ENCODE measurements at places on chromosomes 16 and 17.

- no peak for DNase-seq
Measured at GRCh38 chr16:56861092-56861610, 3.9 kb upstream of the SLC12A3 start.

DNA sequence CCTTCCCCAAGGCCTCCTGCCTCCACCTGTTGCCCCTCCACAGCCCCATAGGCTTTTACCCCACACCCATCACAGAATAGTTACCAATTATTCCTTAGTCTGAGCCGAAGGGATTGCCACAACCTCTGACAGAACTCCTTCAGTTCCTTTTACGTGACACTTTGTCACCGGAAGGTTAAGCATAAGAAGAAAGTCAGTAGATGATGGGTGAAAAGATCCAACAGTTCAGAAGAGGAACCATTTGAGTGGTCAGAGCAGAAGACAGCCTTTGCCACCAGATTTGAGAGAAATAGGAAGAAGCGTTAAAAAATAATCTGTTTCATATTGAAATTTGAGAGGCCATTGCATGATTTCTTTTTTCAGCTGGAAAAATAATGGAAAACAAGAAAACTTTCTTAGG lies 1.2 kb downstream of the SRR start:
- DNase-seq = no peak

DNA sequence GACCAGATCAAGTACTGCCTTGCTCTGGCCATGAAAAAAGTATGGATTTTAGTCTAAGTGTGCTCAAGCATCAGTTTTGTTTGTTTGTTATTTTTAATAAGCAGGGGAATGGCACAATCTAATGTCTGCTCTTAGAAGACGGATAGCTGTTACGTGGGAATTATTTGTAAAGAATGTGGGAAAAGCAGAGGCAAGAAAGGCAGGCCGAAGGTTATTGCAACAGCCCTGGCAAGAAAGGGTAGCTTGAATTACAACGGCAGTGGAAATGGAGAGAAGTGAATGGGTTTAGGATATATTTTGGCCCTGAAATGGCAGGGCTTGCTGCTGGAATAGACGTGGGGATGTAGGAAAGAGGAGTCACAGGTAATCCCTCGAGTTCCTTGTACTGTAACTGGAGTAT lies 987 bp upstream of the HASPIN start:
- no peak for DNase-seq

DNA sequence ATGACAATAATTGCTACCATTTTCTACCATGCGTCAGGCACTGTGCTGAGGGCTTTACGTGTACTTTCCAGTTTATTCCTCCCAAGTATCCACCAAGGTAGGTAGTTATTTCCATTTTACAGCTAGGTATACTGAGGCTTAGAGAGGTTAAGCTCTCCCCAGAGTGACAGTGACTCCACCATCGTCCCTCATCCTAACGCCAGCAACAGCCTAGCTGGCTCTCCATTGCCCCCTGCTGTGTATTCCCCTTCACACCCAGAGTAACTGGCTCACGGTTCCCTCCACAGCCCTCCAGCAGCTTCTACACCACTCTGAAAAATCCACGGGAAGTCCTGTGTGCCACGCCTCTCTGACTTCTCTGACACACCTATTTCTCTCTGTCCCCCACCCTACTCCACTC lies 7.1 kb upstream of the ASGR1 start:
- no peak for DNase-seq

DNA sequence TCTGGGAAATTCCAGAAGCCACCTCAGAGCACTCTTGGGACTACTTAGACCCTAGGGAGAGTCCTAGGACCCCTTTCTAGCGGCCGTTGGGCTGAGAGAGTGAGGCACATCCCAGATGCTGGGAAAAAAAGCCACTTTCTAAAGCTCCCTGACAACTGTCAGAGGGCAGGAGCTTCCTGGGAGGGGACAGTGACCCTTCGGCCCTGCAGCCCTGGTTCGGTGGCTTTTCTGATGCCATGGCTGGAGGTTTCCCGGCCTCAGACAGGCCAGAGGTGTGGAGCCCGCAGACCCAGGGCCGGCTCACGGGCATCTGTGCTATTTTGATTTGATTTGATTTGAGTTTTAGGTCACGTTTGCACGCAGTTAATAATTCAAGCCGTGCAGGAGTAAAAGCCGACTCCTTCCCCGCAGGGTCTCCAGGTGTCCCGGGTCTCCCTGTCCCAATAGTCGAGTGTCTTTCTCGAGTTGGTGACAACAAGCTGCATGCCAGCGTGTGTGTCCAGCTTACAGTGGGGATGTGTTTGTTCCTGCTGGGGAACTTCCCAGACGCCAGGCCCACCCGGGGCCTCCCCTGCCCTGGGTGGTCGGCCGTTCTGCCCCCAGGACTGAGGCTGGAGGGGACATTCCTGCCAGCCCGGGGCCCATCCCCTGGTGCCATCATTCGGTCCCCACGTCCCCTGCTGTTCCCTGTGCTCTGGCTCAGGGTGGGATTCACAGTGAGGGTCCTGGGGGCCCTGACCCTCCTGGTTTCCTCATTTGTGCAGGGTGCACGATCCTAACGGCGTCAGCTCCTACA lies 1.0 kb upstream of the CBFA2T3 start:
- no peak for DNase-seq

DNA sequence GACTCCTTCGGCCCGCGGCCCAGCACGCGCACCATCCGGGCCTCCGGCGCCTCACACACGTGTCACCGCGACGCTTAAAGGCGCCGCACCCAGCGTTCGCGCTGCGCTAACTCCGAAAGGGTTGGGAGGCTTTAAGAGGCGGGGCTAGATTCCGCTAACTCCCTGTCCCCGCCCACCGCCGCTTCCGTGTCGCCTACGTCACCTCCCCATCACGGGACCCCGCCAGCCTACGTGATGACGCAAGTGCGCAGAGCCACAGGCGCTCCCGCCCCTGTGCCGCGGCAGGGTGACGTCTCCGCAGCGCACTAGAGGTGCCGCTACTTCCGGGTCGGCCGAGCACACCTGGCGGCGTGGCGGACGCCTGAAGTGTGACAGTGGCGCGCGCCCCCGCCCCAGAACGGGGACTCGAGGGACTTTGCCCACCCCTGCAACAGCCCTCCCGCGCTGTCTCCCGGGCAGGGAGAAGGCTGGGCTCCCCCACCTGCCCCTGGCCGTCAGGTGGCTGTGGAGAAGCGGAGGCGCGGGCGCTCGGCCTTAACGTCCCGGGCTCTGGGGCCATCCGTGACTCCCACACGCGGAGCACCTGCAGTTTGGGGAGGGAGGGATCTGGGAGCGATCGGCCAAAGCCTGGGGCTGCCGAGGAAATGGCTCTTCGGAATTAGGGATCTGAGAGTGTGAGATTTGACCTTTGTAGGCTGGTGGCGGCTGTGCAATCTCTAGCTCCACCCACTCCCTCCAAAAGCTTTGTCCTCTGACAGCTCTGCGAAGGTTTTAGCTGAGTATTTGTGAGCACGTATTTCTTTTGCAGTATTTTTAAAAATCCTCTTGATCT lies at the start of gene USP36:
USP36 (minus strand) TSS at position 35 of the 832 bp plus-strand sequence. CDS start 4,451 bp downstream, outside the sequence.
- DNase-seq = peak; percentile 99

GRCh38 chr16:79434771-79435170 lies 165.8 kb downstream of the MAF start:
- DNase-seq = no peak

- DNase-seq = peak; percentile 94
Measured at GRCh38 chr17:16584273-16584995, 15.4 kb upstream of the ZNF287 start.

GRCh38 chr17:30476726-30477082 lies 504 bp upstream of the GOSR1 start:
- DNase-seq = no peak

- DNase-seq = no peak
Measured at GRCh38 chr17:41691031-41691777, 2.5 kb downstream of the EIF1 start.

- no peak for DNase-seq
Measured at GRCh38 chr17:55086635-55087058, 118.1 kb downstream of the STXBP4 start.

DNA sequence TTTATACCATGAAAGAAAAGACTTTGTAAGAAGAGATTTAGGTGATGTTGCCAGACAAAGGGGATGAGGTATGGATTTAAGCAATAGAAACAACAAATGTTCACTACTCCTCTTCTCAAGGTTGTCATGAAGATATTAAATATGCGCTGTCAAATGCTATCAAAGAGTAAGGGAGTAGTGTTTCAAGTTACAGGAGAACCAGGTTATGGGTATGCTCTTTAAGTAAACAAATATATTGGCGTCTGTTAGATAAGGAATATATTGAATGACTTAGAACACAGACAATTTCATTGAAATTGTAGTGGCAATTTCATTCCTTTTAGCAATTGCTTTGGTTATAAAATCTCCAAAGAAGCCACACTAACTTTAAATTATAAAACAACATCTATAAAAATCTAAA lies 229.0 kb downstream of the FTO start:
- no peak for DNase-seq

DNA sequence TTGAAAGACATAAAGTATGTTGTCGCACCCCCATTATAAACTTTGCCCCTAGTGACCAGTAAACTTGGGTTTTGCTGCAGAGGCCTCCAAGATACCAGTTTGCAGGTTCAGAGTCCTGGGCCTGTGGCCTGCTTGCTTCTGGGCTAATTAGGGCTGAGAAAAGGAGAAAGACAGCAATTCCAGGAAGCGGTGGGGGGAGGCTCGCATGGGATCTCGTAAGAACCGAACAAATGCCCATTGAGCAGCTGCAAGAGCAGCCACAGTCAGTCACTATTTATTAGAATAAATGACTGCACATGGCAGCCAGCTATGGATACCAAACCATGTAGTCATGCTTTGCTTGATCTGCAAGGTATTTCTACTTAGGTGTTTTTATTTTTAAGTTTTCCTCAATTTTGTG lies 4.9 kb downstream of the SHISA9 start:
- no peak for DNase-seq

- no peak for DNase-seq
Measured at GRCh38 chr17:77839698-77840512, 118.6 kb upstream of the TNRC6C start.

GRCh38 chr16:116015-116414 lies 22.5 kb downstream of the NPRL3 start:
- DNase-seq = no peak

All from WTC11 (cell line).